ENCODE measurements at places on chromosomes 1 and 21.
A peak's percentile ranks its signal among the peaks of the same experiment; 100 is the strongest.

- DNase-seq, result no peak
Measured at GRCh38 chr1:71047635-71048607, at the start of gene PTGER3. TSS of gene PTGER3 (minus strand) at chr1:71047816. CDS start at chr1:71047577, 239 bp downstream.

- peak; percentile 17 for DNase-seq
Measured at GRCh38 chr1:41576620-41577019, 92.1 kb upstream of the EDN2 start.

DNA sequence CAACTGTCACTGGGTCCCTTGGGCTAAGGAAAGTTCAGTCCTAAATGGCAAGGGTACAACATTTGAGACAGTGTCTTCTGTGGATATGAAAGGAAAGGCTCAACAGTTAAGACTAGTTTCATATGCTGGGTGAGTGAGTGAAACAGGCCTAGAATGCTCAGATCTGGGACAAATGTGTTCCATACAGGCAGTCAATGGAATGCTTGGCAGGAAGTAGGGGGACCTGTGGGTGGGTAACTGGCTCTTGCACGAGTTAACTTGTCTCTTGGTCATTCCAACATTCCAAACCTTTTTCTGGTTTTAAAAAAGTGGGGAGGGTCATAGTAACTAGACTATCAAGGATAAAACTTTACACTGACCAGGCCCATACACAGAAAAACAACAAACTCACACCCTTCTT lies 17.8 kb upstream of the ADAM30 start:
- DNase-seq, result no peak

GRCh38 chr1:200729863-200730262 lies 8.8 kb upstream of the CAMSAP2 start:
- DNase-seq, result no peak

DNA sequence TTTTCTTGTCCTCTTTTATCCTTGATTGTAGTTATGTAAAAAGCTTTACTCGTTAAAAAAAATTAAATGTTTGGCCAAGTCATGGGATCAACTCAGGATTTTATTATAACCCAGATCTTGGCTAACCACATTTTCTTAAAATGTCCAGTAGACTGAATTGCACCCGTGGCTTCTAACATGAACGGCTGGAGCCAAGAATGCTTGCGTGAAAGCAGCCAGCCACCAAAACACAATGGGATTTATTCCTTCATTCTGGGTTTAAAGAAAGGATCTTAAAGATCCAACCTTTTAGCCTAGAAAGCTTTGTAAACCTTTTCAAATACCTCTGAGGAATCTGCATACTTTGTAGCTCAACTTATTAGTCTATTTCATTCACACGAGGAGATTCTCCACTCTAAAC lies 404.4 kb downstream of the USP25 start:
- DNase-seq, result no peak

DNA sequence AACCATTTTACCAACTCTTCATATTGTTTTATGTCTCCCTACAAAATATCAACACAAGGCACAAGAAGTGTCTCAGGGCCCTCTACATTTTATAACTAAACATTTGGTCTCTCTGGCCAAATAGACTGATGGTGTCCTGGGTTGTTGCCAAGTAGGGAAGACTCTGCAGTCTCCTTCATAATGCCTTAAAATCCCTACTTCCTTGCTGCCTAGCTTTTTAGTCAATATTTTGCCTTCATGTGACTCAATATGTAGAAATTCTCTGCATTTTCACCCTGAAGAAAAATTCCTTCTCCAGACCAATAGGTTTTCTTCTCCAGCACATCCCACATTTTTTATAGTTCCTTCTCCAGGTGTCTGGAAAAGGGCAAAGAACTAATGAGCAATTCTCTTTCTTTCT lies 72.6 kb upstream of the IPO9 start:
- peak; percentile 76 for DNase-seq

DNA sequence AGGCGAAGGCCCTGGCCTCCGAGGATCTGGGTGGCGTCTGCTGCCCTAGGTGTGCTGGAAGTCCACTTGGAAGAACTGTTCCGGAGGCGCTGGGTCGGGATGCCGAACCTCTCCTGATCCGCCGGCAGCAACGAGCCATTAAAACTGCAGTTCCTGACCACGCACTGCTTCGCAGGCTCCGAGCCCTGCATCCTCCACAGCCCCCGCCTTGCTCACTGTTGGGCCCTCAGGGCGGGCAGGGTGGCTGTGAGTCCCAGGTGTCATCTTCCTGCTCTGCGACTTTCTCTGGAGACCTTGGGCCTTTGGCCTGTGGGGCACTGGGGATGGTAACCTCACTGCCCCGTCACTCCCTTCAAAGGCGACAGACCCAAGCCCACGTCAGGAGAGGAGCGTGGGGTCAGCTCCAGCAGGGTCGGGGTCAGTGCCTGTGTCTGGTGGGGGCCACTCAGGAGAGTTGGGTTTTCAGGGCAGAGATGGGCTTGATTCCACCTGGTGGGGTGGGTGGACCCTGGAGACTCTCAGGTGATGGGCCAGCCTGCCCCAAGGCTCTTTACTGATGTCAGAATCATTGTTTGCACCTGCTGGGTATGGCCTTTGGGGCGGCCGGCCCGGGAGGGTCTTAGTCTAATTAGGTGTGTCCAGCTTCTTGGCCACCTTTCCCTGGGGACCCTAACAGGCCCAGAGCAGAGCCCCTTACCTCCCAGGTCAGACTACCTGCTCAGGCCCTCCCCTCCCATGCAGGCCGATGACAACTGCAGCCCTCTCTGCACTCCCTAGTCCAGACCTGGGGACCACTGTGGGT lies 3.1 kb downstream of the PRXL2B start:
- DNase-seq, result no peak

GRCh38 chr1:184497959-184498723 lies 111.3 kb downstream of the C1orf21 start:
- no peak for DNase-seq

GRCh38 chr1:216458812-216459211 lies 35.6 kb upstream of the USH2A start:
- no peak for DNase-seq

DNA sequence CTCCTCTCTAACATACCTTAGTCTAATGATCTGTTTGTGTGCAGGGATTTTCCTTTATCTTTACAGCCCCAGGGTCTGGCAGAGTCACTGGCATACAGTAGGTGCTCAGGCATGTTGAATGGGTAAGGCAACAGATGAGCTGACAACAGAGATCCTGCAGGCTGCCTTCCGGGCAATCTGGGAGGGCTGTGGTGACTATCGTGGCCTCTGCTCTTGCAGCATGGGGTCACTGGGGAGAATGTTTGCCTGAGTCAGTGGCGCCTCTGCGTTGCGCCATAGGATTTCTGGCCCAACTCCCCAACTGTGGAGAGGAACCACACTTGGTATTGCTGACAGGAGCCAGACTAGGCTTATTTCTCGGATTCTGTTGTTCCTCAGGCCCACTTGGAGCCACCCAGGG lies 93.8 kb downstream of the LAMC2 start:
- DNase-seq, result no peak

DNA sequence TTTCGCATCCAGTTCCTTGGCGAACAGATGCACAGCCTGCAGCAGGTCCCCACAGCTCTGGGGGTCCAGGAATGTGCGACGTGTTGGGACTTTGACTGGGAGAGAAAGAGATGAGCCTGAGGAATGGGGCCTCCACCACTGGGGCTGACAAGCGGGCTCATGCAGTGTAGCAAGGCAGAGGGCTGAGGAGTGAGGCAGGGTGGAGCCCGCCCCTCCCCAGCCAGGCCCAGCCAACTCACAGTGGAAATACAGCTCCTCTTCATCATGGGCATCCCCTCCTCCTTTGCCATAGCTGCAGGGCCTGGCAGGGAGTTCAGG lies 30.7 kb downstream of the CDCA8 start:
- DNase-seq, result no peak

- peak; percentile 29 for DNase-seq
Measured at GRCh38 chr1:8525216-8525557, 207.3 kb downstream of the SLC45A1 start.

DNA sequence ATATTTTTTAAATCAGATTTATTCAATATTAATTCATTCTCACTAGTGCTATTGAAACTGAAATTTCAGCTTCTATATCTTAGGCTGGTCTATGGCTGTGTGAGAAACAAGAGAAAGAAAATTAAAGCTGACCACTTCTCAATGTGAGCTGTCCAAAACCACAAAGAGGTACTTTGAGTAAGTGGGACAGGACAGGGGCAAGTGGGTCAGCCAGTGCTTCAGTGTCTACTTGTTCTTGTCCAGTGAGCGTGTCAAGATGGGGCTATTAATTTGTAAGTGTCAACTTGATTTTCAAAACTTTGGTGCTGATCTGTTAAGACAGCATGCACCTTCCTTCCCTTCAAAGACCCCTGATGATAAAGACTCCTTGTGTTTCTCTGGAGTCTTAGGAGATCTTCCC lies 533.9 kb downstream of the PLPP3 start:
- DNase-seq, result no peak

GRCh38 chr1:234729561-234730474 lies 119.8 kb upstream of the IRF2BP2 start:
- DNase-seq, result no peak

DNA sequence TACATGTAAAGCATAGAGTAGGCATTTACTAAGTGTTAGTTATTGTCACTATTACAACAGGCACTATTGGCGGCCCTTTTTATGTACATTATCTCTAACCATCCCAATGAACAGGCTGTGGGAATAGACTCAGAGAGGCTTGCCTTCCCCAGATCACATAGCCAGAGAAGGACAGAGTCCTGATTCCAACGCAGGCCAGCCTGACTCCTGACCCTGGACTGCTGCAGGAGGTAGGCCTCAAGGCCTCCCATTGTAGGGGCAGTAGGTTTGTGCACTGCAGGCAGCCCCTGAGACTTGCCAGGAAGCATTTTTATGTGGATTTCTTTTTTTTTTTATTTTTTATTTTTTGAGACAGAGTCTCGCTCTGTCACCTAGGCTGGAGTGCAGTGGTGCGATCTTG lies 6.4 kb upstream of the GFI1 start:
- no peak for DNase-seq

DNA sequence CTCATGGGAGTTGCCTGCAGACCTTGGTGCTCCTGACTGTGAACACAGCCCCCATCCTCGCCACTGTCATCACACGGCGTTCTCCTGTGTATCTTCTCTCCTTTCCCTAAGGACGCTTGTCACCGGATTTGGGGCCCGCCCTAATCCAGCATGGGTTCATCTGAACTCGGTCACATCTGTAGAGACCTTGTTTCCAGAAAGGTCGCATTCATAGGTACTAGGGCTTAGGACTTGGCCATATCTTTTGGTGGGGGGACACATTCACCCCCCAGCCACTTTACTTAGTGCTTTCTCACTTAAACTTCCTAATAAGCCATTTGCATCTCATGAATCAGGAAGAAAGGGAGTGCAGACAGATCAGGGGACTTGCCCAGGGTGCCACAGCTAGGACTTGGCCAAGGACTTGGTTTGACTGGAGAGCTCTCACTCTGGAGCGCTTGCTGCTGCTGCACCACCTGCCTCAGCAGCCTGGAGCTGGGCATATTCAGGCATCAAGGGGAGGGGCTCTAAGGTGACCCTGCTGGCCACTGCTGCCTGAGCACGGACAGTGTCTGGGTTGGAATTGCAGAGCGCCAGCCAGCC lies 9.7 kb downstream of the NPPA start:
- no peak for DNase-seq

DNA sequence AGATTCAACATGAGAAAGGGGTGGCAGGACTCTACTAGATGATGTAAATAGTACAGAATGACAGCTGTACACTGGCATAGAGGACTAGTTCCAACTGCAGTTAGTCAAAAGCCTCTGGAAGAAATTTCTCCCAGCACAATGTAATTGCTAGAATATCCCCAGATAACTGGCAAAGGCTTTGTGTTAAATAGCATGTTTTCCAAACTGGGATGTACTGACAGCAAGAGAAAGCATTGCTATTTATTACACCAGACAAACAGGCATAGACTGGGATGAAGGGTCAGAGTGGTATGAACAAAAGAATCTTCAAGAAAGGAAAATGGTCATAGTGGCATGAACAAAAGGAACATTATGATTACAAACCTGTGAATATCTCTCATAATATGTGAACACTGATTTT lies 115.9 kb upstream of the CXADR start:
- no peak for DNase-seq

DNA sequence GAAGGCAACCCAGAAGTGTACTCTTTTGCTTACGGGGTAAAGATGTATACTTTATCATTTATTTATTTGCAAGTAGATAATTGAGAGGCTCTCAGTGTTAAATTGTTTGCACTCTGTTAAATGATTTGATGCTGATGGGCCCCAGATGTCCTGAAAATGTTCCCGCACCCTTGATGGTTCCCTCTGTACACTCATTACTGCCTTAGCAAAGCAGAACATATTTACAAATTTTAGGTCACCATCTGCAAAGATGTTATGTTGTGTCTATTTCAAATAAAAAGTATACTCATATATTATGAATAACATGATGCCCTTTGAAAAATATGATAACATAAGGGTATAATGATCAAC lies 240.5 kb upstream of the SNX7 start:
- DNase-seq, result no peak

- DNase-seq, result no peak
Measured at GRCh38 chr1:198467907-198468306, 72.6 kb downstream of the ATP6V1G3 start.

DNA sequence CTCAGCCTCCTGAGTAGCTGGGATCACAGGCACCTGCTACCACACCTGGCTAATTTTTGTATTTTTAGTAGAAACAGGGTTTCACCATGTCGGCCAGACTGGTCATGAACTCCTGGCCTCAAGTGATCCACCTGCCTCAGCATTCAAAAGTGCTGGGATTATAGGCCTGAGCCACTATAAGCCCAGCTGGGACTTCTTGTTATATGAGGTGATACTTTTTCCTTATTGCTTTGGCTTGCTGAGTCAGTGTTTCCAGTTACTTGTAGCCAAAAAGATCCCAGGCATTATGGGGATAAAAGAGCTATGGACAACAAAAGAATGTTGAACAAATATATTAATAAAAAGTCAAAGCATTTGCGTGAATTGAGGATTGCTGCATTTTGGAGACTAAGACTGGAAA lies 69.9 kb upstream of the LPGAT1 start:
- DNase-seq, result no peak

DNA sequence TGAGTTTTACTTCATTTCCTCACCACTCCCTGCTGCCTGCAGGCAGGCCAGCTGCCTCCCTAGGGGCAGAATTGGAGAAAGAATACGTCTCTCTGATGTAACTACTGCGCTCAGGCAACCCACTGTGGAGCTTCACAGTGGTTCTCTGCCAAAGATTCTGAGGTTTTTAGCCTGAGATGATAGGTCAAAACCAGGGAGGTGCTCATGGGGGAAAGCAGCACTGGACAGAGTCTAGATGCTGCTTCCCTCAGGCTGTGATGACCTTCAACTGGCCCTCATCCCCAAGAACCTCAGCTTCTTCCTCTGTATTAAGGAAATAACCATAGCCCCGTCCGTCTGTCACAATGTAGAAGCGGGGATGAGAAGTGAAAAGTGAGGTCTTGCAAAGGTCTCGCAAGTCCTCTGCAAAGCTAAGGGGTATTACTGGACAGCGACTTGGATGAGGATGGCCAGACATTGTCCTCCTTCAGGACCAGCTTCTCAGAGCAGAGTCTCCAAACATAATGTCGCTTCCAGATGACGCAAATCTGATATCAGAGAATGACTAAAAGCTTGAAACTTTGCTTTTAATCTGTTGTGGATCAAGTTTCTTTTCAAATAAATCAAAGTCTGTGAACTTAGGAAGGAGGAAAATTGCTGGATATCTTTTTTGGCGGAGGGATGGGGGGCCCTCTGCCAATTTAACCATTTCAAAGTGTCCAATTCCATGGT lies 65.9 kb upstream of the ATP5PO start:
- peak; percentile 26 for DNase-seq
